ENCODE measurements at places on chromosomes 7 and 10. TPM values are rescaled to one million over a fixed set of nuclear protein-coding genes. Genes with fewer than 3 reads are reported as not detected.

DNA sequence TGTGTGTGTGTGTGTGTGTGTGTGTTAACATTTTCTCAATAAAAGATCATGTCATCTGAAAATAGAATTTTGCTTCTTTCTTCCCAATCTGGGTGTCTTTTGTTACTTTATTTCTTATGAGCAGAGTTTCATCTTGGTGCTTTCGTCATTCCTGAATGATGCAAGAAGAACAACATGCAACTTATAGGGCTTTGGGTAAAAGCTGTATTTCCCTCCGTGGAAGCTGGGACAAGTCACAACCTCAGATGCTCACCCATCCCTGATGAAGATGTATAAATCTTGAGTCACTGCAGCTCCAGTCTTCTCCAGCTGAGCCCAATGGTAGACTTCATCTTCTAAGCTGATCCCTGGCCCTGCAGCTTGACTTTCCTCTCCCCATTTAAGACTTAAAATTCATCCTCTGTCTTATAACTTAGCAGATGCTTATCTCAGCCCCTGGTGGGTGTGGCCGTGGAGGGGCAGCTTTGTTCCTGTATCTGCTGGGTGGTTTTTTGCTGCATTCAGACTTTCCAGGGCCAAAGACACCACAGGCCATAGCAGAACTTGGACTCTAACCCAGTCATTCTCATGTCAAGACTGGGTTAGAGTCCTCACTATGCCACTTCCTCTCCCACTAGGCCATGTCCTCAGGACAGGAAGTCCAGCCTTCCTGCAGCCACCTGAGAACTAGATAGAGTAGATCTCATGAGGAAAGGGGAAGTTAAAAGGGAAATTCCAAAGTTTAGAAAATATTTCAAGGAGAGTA, 356.4 kb downstream of the TNS3 start:
- no peaks in the 10 kb centered on the region for H3K36me3 ChIP-seq
- peaks cover 17% of the 10 kb centered on the region for H3K4me1 ChIP-seq
- no peaks in the 10 kb centered on the region for H3K27me3 ChIP-seq
- DNase-seq: peak; percentile 30
- H3K27ac ChIP-seq: no peak overlapping the region
- no peak overlapping the region for H3K4me3 ChIP-seq

GRCh38 chr7:155741805-155742204, 70.5 kb downstream of the SHH start:
- H3K27me3 ChIP-seq: no peaks in the 10 kb centered on the region
- DNase-seq: no peak
- H3K4me1 ChIP-seq: no peaks in the 10 kb centered on the region
- H3K4me3 ChIP-seq: no peak overlapping the region
- H3K27ac ChIP-seq: no peak overlapping the region
- H3K36me3 ChIP-seq: peaks cover 97% of the 10 kb centered on the region

GRCh38 chr7:28419716-28420115, 7.4 kb downstream of the CREB5 start:
- H3K36me3 ChIP-seq: no peaks in the 10 kb centered on the region
- H3K4me3 ChIP-seq: no peak overlapping the region
- DNase-seq: no peak

- no peaks in the 10 kb centered on the region for H3K36me3 ChIP-seq
- no peak overlapping the region for H3K27ac ChIP-seq
- H3K4me1 ChIP-seq: no peaks in the 10 kb centered on the region
Observed at GRCh38 chr10:121556455-121556854, 41.8 kb downstream of the FGFR2 start.

TSPAN12 gene
- 0.51 TPM for total RNA-seq

CD36 gene
- 0.72 TPM for total RNA-seq

EEF1AKMT2 gene
- 20.4 TPM for total RNA-seq

POLR2J2 gene
- 13.6 TPM for total RNA-seq

PBLD gene
- 2.2 TPM for total RNA-seq

SSC4D gene
- total RNA-seq: 1.2 TPM

Measured in K562 (cell line).